H1 (cell line): ENCODE measurements at places on chromosomes 2 and 18. TPM values are rescaled to one million over a fixed set of nuclear protein-coding genes. Genes with fewer than 3 reads are reported as not detected.

DNA sequence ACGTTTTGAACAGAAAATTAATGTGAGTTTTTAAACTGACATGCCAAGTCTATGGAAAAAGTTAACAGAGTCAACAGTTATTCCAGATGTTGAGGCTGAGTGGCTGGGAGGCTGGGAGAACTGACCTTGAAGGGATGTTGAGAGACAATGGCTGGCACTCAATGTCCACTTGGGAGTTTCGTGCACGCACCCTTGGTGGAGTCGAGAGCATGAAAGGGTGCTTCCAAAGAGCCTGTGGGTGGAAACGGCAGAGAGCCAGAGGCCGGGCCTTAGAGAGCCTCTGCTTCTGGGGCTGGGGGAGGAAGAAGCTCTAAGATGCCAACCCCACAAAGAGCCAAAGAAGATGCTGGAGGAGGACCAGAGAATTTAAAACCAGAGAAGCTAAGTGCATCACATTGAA lies 63.4 kb upstream of the L3MBTL4 start:
- no peak for DNase-seq

DNA sequence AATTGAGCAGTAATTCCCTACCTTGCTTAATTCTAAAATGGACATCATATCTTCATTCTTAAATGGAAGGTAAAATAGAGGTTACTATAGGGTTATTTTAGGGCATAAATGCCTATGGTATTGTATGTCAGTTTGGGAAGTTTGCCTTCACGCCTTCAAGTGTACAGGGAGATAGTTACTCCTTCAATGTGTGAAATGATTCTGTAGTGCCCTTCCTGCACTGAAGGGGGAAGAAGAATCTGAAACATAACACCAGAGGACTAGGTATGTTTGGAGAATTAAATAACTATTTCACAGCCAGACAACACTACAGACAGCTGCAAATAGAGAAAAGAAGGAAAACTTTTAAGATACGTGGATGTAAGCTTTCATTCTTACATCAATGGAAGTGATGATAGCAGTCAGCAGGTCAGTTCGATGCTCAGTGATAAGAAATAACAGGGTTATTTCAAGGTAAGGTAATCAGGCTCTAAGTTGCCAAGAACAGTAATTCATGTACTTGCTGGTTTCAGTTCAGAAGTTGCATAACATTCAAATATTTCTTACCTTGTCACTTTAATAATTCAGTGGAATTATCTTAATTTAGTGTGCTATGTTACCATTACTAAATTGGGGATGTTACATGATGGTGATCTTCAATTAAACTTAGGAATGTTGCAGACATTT lies 4.0 kb downstream of the PKP4 start:
- no peak for DNase-seq

GRCh38 chr2:21233194-21233593 lies 109.4 kb downstream of the TDRD15 start:
- DNase-seq = no peak

TDRD15 gene
- not detected in 2 replicates for total RNA-seq

GRCh38 chr2:40096360-40096759 lies 317.3 kb upstream of the THUMPD2 start:
- DNase-seq = no peak

DNA sequence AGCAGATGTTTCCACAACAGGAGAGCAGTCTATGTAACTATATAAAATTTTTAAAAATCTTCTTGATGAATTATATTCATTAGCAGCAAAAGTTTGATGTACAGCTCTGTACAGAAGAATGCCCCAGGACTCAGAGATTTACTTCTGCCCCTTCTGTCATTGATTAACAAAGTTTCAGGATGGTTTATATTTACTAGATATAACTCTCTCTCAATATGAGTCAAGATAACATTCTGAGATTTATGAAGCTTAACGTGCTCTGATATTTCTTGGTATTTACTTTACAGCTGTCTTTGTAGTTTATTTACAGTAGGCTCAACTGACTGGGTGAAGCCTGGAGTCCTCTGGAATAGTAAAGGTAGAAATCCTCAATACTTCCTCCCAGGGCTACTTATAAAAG lies 93.6 kb upstream of the HNMT start:
- no peak for DNase-seq

- no peak for DNase-seq
These were observed 234.7 kb downstream of the TTC32 start for GRCh38 chr2:19667085-19667484.

- DNase-seq = no peak
These were observed 18.8 kb upstream of the BOK start for GRCh38 chr2:241539616-241540374.
